ENCODE measurements at places on chromosomes 11 and 22.
A peak's percentile ranks its signal among the peaks of the same experiment; 100 is the strongest.

- DNase-seq, result peak; percentile 90
Measured at GRCh38 chr11:85663753-85664614, 945 bp downstream of the CREBZF start.

DNA sequence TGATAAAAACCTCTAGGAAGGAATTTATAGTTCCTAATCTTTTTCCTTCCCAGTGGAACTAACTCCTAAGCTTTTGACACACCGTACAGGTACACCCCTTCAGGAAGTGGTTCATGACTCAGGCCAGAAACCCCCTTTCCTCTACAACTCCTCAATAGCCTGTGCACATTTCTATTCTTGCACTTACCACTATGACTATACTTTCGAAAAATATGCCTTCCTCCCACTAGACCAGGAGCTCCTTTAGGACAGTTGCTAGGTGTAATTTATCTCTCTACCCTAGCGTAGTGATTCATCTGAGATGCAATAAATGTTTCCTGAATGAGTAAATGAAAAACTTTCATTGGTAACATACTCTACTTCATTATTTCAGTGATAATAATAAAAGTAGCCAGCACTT, 14.5 kb downstream of the MAP6 start:
- no peak for DNase-seq

DNA sequence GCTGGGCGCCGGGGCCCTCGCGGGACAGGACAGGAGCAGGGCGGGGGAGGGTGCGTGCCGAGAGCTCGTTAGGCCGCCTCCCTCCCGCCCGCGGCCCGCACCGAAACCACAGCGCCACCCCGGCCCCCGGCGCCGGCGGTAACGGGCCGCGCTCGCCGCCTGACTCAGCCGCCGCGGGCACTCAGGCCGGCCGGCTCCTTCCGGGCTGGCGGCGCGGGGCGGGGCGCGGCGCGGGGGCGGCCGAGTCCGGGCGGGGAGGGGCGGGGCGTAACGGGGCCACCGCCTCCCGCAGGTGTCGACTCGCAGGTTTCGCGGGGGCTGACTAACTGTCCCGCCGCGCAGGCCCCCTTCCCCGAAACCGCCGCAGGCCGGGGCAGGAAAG, at the start of gene AP5B1:
Gene AP5B1, minus strand, starts transcription at position 207 of the 382 bp plus-strand sequence. CDS start 385 bp downstream, outside the sequence.
- peak; percentile 73 for DNase-seq

GRCh38 chr11:27255447-27255828, 107.6 kb downstream of the CCDC34 start:
- DNase-seq, result no peak

GRCh38 chr11:69644071-69644961, 3.4 kb downstream of the CCND1 start:
- no peak for DNase-seq

- no peak for DNase-seq
Measured at GRCh38 chr11:78231962-78232501, 43.3 kb downstream of the USP35 start.

DNA sequence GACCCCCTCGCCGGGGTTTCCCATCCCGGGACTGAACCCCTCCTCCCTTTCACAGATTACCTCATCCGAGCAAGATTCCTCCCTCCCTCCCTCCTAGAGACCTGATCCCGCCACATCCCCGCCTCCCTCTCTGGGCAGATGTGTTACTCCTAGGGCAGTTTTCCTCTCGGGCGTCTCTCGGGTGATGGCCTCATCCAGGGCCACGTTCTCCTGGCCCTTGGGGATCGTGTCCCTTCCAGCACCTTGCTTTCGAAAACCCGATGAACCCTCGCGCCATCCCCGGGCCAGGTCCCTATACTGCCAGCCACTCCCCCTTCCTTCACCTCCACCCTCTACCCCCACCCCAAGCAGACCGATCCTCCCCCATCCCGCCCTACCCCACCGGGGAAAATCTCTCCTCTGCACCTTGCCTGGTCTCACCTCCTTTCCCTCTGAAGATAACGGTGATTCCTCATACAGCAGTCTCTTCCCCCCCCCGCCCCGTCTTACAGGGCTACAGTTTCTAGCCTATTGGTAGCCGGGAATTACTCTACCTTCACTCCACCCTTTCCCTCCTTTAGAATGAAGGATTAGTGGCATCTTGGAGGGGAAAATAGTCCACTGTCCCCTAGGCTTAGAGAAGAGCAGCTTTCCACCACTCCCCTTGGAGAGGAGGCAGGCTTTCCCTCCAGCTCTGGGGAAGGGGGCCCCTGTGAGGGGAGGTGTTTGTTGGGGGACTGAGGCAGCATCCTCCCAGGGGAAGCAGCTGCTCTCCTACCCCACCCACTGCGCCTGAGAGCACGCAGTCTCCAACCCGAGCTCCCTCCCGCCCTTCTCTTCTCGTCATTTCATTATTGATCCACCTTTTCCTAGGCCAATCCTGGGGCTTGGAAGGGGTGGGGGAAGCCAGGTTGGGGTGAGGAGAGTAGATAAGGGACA, 1.2 kb downstream of the KMT2A start:
- peak; percentile 39 for DNase-seq

DNA sequence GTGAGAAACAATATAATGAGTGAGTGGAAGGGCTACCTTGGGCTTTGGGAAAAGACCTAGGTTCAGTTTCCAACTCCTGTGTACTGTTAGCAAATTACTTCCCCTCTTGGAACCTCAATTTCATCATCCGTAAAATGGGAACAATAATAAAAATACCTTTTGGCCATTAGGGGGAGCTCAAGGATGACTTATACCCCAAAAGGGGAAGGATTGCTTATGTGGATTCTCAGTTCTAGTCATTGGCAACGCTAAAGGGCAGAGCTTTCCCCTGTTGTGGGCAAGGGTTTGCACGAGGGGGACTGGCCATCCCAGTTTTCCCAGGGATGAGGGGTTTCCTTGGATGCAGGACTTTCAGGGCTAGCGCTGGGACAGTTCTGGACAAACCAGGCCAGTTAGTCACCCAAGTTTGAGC, 3.1 kb upstream of the COMMD9 start:
- DNase-seq, result no peak

DNA sequence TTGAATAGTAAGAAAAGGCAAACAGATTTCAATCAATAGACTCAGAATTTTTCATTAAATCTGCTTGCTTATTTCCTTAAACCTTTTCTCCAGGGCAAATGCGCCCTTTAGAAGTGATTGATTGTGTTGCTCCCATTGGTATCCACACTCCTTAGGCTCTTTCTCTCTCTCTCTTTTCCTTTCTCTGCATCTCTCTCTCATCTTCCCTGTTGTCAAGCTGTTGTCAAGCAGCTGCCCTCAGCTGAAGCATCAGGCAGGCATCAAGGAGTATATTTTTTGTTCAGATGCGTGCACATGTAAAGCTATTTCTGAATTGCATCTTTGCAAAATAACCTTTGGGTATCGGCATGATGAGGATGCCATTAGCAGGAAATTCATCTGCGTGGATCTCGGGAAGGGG, 107.2 kb upstream of the PLET1 start:
- DNase-seq, result no peak

DNA sequence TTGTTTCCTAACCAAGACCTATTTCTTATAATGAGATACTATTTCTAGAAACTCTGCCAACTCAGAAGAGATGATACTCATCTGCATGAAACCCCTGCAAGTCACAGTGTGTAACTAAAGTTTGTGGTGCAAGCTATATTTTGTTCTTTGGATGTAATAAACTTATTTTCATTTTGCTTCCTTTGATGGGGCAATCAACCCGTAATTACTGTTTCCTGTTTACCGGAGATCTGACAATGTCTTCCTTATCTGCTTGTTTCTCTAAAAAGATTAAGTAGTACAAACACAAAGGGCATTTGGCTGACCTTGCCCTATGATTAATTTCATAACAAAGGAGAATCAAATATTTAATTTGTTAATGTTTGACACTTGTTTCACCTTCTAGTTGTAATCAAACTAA, 846.6 kb upstream of the ANO3 start:
- no peak for DNase-seq

GRCh38 chr11:47477323-47477722, 28.4 kb upstream of the RAPSN start:
- DNase-seq, result no peak
